ENCODE measurements at places on chromosomes 2 and 18.

GRCh38 chr2:21466341-21466927 is 342.7 kb downstream of the TDRD15 start:
- no peak for DNase-seq

DNA sequence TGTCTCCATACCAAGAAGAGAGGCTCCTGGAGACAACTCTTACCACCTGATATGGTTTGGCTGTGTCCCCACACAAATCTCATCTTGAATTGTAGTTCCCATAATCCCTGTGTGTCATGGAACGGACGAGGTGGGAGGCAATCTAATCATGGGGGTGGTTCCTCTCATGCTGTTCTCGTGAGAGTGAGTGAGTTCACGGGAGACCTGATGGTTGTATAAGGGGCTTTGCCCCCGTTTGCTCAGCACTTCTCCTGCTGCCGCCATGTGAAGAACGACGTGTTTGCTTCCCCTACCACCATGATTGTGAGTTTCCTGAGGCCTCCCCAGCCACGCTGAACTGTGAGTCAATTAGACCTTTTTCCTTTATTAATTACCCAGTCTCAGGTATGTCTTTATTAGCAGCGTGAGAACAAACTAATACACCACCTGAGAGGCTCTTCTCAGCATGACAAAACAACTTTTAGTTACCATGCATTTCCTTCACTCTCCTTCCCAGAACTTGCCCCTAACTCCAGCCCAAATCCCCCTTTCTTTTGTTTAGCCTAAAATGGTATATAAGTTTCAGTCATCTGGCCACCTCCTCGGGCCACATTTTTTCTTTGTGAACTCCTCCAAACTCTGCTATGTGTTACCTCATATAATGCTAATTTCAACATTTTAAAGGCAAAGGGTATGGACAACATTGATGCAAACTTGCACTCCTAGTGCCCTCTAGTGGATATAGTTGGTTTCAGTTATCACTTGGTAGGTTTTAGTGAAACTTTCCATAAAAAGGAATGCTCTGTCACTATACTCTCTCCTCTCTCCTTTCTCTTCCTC is 58.6 kb upstream of the SLC25A52 start:
- DNase-seq = peak; percentile 58

DNA sequence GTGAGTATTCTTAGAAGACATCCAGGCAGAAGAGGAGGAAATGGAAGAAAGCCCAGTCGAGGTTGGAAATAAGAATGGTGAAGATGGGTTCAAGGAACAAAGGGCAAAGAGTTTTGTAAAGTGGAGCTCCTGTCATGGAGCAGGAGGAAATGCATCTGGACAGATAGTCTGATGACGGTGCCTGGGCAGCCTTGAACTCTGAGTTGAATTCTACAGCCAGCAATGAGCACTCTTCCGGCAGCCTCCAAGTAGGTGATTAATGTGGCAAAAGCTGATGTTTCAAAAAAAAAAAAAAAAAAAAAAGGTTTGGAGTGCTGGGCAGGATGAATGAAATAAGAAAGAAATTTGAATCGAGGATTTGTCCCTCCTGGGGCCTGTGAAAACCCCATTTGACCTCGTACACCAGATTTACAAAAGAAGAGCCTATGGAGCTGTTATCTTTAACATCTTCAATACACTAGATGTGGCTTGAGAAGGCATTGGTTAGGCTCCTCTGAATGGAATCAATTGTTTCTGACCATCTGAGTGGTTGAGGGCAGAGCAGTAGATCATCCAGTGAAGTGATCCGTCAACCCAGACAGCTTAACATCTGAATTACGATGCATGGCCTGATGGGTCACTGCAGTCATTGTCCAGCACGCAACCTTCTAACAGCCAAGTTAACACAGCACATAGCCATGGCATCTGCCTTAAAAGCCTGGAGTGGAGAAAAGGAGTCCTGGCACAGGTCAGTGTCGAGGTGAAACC is 449.7 kb downstream of the TXNL1 start:
- DNase-seq = no peak

- no peak for DNase-seq
Measured at GRCh38 chr18:42275949-42276730, 321.1 kb downstream of the PIK3C3 start.

GRCh38 chr2:224086226-224086914 is 47.3 kb upstream of the SERPINE2 start:
- DNase-seq = no peak

- DNase-seq = no peak
Measured at GRCh38 chr2:242011167-242011513, 141.6 kb downstream of the RTP5 start.

GRCh38 chr2:236859908-236860307 is 225.8 kb upstream of the COPS8 start:
- no peak for DNase-seq

Data from H9 (cell line).